ENCODE measurements at places on chromosomes 16 and 17.

GRCh38 chr17:19551591-19552148 is 18.0 kb downstream of the SLC47A1 start:
- DNase-seq = no peak

DNA sequence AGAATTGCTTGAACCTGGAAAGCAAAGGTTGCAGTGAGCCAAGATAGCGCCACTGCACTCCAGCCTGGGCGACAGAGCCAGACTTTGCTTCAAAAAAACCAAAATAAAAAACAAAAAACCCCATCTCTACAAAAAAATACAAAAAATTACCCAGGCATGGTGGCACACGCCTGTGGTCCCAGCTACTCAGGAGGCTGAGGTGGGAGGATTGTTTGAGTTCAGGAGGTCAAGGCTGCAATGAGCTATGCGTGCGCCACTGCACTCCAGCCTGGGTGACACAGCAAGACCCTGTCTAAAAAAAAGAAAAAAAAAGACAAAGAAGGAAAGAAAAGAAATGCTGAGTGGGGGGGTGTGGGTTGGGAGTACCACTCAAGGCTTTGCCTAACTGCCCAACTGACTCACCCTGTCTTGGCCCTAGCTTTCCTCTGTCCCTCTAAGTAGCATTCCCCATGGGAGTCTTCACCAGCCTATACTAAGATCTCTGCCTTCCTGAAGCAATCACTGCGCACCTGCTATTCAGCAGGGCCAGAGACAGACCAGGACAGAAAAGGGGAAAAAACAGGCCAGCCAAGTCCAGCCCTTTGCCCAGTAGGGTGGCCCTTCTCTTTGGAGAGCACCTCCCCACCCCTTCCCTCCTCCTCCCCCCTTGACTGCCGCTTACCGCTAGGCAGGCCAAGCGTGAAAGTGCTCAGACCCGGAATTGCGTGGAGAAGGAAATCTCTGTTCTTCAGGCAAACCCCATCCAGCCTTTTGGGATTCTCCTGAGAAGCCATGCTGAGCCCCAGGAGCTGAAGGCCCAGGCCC is 45.8 kb downstream of the RTN4RL1 start:
- DNase-seq = no peak

GRCh38 chr16:23700509-23700908 is 12.5 kb downstream of the ERN2 start:
- DNase-seq = no peak

DNA sequence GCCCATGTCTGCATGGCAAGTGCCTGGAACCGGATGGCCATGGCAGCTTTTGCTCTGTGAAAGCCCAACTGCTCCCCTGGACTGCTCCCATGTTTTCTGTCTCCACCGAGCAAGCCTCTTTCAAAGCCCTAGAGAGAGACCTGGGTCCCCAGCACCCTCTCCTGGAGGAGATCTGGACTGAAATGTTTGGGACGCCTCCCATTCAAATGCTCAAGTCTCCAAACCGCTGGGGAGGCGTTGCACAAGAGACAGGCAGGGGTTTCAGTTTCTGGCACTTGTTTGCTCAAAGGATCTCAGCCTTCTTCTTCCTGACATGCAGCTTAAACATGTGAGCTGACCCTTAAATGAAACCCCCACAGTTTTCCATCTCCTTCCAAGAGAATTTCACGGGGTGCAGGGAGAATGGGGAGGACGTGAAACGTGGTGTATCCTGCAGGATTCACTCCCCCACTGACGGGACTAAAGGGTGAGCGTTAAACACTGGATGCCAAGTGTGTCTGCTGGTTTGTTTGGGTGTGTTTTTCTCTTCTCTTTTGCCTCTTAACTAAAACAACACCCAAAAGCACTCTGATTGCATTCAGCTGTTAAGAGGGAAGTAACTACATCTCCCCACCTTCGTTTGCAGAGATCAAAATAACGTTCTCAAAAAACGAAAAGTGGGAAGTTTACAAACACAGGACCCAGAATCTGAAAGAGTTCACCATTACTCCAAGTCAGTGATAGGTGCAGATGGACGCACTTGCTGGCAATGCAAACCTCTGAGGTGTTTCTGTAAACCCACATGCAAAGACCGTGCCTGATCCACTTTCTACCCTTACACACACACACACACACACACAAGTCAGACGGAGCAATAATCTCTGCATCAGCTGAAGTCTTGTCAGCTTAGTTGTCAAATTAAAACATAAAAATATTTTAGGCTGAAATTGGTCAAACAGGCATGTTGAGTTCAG is 256.9 kb downstream of the C16orf95 start:
- no peak for DNase-seq

DNA sequence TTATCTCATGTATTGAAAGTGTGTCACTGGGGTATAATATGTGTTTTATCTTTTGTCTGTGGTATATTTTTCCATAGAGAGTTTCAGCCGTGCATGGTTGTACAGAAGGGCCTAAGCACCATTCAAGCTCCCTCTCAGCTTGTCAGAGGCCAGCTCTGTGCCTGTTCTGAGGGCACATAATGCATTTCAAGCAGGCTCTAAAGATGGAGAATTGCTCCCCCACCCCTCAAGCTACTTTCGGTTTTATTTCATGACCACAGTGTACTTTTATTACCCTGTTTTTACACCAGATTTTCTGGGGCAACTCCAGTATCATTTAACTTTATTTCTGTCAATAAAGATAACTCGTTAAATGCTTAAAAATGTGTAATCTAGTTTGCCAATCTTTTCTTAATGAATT is 131.7 kb downstream of the SHISA6 start:
- DNase-seq = no peak

DNA sequence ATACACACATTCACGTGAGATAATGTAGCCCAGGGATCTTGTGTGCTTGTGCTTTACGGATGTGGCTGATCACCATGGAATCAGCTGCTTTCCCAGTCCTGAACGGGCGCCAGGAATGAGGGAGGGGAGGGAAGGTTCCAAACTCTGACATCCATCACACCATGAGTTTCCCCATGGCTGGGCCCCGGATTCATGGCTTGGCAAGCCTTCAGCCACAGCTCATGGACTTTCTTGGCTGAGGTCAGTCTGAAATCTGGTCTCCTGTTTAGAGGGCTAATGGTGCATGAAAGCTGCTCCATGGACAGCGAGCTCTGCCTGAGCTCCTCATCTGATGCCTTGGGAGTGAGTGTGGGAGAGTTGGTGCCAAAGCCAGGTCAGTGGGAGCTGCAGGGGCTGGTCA is 767.6 kb upstream of the EEF2KMT start:
- DNase-seq = no peak
